ENCODE measurements at places on chromosomes 7 and 10.

DNA sequence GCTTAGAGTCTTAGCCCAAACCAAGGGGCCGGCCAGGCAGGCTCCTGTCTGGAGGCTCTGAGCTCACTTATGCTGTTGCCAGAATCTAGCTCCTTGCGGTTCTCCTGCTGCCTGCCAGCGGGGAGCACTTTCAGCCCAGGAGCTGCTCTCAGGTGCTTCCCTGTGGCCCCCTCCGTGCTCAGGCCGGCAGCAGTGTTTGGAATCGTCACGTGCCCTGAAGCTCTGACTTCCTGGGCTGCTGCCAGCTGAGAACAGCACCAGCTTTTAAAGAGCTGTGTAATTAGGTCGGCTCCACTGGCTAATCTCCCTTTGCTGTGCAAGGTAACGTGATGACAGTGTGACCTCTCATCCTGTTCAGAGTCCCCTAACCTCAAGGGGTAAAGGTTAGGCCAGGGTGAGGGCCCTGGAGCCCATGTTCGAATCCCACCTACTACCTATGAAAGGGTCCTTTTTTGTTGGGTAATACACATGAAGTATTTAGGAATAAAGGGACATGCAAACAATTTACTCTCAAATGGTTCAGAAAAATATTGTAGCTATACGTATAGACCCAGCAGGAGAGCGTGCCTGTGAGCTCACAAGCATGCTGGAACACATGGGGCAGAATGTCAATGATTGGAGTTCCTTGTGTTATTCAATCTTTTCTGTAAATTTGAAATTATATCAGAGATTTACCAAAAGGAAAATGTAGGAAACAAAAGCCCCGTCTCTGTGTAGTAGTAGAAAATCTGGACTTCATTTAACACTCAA is 16.6 kb downstream of the ZNF862 start:
- no peak for DNase-seq

GRCh38 chr7:129607471-129608120 is 3.9 kb upstream of the NRF1 start:
- peak; percentile 52 for DNase-seq

GRCh38 chr10:21826725-21827124 is 176.8 kb downstream of the DNAJC1 start:
- DNase-seq: no peak

DNA sequence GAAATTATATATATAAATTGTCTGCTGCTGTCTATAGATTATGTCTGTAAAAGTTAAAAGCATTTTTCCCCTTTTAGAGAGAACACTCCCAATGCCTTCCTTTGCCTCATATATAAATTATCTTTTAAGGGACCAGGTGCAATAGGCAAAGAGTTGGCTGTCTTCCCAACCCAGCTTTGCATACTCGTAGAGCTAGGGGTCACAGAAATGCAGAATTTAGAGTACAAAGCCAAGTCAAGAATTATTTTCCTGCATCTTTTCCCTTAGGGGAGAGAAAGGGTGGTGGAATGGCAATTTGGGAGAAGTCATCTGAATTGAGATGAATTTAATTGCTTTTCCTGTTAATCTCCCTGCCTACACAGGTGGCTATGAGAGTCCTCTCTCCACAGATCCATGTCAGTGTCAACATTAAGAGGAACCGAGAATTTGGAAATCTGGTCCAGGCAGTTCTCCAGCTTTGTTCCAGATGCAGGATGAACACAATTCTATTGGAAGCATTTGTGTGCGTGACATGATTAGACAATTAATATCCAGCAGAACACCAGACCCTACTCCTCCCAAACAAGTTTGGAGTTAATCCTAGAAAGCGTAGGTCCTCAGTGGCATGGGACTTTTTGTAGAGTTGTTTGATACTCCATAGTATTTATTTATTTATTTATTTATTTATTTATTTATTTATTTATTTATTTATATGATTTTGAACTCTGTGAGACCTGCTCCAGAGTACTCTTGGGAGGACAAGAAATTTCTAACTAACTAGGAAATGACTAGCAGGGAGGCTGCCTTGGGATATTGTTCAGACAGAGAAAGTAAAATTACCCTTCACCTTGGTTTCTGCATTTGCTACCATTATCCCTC is 80.3 kb upstream of the SKAP2 start:
- no peak for DNase-seq

- no peak for DNase-seq
Observed at GRCh38 chr7:30894866-30895605, 16.6 kb upstream of the AQP1 start.

GRCh38 chr7:17123020-17123419 is 175.4 kb upstream of the AHR start:
- peak; percentile 29 for DNase-seq

GRCh38 chr10:71774916-71775702 is 1.8 kb upstream of the VSIR start:
- DNase-seq: no peak

GRCh38 chr7:133702960-133703359 is 424.2 kb upstream of the LRGUK start:
- DNase-seq: no peak
